ENCODE measurements at places on chromosomes 12 and 14. TPM values are rescaled to one million over a fixed set of nuclear protein-coding genes. Genes with fewer than 3 reads are reported as not detected.

The KSR2 gene
- total RNA-seq: under 0.01 TPM

The RNF212B gene
- not detected for total RNA-seq

The FAM181A gene
- not detected for total RNA-seq

The COX6A1 gene
- 807 TPM for total RNA-seq

The CBX5 gene
- total RNA-seq: 14.0 TPM

The CLEC6A gene
- total RNA-seq: not detected

The CALCOCO1 gene
- 44.3 TPM for total RNA-seq
